IPS DF 6.9 (cell line): ENCODE measurements at places on chromosomes 2 and 18.

DNA sequence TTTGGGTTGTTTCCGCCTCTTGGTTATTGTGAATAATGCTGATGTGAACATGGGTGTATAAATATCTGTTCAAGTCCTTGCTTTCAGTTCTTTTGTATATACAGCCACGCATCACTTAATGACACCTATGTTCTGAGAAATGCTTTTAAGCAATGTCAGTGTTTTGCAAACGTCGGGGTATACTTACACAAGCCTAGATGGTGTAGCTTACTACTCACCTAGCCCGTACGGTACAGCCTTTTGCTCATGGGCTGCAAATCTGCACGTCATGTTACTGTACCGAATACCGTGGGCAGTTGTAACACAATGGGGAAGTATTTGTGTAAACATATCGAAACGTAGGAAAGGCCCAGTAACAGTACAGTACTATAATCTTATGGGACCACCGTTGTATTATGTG is 12.4 kb downstream of the RALB start:
- no peak for DNase-seq

DNA sequence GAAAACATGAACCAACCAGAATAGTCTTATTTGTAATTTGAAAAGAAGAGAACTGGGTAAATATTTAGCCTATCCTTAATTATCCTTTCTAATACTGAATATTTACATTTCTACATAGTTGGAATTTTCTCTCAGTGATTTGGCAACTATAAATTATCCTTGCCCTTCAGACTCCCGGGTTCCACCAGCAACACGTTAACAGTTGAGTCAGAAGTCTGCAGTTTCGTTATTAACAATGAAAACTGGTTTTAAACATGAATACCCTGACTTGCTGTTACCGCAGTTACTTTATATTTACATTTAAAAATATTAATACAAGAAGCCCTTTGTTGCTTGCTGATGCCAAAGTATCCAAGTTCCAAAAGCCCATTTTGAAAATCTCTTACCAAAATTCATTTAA is 673.0 kb downstream of the ARHGAP15 start:
- no peak for DNase-seq

GRCh38 chr2:231050018-231050901 is 6.4 kb upstream of the PSMD1 start:
- no peak for DNase-seq

DNA sequence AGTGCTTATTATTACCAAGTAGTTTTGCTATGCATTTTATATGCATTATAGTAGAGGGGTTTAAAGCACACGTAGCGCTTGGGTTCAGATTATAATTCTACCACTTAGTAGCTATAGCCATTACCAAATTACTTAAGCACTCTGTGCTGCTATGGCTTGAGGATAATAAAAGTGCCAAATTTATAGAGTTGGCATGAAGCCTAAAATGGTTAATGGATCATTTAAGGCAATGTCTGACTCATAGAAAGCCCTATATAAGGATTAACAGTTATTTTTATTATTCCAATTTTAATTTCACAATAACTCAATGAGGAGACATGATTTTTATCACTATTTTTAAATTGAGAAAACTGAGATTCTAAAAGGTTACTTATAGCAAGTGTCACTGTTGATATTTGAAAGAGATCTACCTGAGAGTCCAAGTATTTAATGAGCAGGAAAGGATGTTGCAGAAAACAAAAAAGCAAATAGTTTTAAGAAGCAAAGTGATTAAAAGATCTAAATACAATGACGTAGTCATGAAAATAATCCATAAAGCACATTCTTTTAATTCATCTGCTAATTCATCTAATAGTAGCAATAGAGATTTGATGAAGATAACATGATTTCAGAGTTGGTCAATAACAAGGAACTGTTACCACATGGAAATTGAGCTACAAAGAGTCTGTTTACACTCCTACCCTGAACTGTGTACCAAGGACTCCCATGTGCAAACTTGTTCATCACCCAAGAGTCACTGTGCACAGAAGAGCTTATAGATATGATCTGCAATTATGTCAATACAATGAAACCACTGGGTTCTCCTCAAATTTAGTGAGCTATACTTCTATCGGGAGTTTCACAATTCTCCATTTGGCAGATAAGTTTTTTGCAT is 78.8 kb upstream of the DTNA start:
- DNase-seq: no peak

DNA sequence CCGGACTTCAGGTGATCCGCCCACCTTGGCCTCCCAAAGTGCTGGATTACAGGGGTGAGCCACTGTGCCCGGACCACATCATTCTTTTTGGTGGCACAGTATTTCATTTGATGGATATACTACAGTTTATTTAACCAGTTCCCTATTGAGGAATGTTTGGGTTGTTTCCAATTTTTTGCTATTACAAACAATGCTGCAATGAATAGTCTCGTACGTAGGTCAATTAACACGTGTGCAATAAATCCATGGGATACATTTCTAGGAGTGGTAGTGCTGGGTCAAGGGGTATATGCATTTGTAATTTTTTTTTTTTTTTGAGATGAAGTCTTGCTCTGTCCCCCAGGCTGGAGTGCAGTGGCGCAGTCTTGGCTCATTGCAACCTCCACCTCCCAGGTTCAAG is 28.4 kb upstream of the XPO1 start:
- no peak for DNase-seq

GRCh38 chr18:69648486-69648885 is 247.8 kb downstream of the DOK6 start:
- no peak for DNase-seq

- DNase-seq: no peak
Measured at GRCh38 chr2:150586858-150587257, 99.4 kb upstream of the RND3 start.

- no peak for DNase-seq
Measured at GRCh38 chr2:157501026-157501425, 57.1 kb upstream of the CYTIP start.

DNA sequence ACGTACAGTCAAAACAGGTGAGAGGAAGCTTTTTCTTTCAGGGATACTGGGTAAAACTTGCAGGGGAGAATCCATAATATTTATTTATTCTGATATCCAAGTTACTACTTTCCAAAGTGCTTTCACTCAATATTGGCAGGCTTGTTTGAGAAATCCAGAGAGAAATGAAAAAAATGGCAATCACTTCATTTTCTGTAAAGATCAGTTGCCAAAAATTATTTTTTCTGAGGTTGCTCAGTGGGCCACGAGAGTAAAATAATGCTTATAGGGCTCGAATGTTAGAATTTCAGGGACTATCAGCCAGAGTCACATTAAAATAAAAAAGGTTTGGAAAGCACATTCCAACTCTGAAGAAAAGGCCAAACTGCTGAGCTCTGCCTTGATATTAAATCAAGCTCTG is 324.6 kb upstream of the RND3 start:
- no peak for DNase-seq

DNA sequence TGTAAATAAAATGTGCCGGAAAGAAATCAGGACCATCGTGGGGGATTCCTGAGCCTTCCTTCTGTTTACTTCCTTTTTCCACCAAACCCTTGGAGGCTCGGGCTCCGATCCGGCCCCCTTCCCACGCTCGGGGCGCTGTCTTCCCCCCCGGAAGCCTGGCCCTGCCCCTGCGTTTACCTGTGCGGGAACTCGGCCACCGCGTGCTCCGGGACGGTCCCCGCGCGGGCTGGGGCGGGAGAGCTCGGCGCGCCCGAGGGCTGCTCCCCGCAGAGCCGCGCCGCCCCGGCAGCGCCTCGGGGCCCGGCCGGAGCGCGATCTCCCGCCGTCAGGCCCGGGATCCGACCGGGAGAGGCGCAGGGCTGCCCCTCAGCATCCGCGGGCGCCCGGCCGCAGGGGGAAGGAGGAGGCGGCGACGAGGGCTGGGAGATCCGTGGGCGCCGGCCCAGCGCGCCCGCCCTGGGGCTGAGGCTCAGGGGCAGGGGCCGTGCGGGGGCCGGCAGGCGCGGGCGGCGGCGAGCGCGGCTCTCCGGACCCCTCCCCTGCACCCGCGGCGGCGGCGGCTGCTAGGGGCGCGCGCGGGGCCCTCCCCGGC is 435 bp downstream of the ADCY3 start:
- no peak for DNase-seq

- DNase-seq: no peak
Measured at GRCh38 chr2:112881217-112881985, 29.6 kb upstream of the IL37 start.

DNA sequence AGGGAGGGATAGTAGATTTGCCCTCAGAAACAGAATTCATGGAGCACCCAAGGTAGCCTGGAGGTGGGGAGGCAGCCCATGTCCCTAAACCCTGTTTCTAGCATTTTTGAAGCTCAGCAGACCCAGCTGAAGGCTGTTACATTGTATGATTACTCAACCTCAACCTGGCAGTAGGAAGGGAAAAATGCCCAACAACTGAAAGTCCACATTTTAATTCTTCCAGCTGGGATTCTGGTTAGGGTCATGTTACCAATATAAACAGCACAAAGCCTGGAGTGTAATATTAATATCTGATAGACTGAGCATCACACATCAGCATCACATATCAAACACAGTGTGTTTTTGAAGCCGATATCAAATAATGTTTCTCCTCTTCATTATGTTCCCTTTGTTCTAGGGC is 437.0 kb downstream of the HRH4 start:
- DNase-seq: no peak

DNA sequence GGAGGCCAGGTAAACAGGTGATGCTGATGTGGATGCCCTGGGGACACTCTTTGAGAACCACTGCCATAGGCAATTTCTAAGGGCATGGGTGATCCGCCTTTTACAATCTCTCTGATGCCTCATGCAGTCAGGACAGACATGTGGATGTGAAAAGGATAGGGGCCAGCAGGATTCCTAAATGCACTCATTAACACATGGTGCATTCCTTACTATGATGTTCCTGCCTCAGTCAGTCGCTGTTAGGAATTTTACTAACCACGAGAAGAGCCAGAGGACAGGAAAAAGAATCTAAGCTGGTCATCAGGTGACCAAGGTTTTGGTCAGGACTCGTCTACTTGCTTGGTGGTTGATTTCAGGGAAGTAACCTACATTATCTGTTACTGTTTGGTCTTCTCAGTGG is 191.0 kb downstream of the ARL4C start:
- no peak for DNase-seq

DNA sequence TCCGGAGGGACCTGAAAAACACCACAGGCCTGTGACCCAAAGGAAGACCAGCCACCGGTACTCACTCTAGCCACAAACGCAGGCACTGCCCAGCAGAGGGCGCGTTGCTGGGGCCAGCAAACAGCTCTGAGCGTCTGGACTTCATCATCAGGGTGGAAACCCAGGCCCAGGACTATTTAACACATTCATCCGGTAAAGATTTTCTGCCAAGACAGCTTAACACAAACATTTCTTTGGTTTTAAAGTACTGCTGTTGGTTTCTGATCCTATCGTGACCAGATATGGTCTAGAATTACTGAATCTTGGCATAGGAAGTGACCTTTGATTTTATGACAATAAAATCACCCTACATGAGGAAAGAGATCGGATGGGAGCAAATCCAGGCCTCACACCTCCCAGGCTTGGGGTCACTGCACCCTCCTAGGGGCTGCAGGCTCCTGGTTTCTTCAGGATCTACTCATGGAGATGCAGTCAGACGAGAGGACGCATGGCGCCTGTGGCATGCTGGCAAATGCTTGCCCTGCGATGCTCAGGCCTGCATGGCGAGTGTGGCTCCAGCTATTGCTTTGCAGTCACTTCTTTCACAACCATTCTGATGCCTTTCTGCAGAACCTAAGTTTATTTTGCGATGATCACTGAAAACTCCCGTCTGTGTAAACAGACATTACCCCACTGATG is 130.4 kb downstream of the COL4A4 start:
- peak; percentile 70 for DNase-seq

GRCh38 chr18:25291150-25291549 is 60.8 kb downstream of the ZNF521 start:
- DNase-seq: no peak

DNA sequence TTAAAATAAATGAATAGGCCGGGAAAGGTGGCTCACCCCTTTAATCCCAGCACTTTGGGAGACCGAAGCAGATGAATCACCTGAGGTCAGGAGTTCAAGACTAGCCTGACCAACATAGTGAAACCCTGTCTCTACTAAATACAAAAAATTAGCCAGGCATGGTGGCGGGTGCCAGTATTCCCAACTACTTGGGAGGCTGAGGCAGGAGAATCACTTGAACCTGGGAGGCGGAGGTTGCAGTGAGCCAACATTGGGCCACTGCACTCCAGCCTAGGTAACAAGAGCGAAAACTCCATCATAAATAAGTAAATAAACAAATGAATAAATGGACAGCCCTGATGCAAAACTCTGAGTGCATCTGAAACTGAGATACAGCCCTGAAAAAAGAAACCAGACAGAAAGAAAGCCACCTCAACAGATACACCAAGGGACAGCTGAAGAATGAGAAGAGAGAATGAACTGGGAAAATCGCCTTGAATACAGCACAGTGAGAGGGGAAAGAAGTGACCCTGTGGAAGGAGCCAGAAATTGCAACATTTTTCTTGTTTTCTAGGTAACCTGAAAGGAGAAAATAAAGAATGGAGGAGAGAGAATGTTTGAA is 64.4 kb downstream of the TRABD2A start:
- DNase-seq: no peak

- no peak for DNase-seq
Measured at GRCh38 chr2:127479219-127479825, 47.0 kb downstream of the IWS1 start.

- DNase-seq: peak; percentile 78
Measured at GRCh38 chr18:23949863-23950262, 64.7 kb upstream of the TTC39C start.

- DNase-seq: no peak
Measured at GRCh38 chr2:139048017-139048416, 267.8 kb upstream of the NXPH2 start.

- DNase-seq: no peak
Measured at GRCh38 chr2:157443090-157443489, 799 bp downstream of the CYTIP start.

DNA sequence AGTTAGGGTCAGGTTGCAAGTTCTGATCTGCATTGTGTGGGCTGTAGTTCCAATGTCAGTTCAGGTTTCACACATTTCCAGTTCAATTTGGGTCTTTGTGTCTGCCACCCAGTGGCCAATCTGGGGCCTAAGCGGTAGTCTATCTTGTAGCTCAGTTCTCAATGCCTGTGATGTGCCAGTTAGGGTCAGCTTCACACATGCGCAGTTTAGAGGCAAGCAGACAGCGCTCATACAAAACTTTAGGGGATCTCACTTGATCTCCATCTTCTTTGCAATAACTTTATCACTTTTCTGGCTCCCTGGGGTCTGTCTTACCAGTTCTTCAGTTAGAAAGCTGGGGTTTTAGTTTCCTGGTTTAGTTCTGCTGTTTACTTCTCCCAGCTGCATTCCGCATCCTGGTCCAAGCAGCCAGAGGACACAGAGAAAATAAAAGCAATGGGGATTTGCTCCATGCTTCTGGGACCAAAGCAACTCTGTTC is 11.0 kb upstream of the ZNF24 start:
- peak; percentile 77 for DNase-seq

GRCh38 chr2:84896567-84896966 is 8.9 kb upstream of the TMSB10 start:
- no peak for DNase-seq

DNA sequence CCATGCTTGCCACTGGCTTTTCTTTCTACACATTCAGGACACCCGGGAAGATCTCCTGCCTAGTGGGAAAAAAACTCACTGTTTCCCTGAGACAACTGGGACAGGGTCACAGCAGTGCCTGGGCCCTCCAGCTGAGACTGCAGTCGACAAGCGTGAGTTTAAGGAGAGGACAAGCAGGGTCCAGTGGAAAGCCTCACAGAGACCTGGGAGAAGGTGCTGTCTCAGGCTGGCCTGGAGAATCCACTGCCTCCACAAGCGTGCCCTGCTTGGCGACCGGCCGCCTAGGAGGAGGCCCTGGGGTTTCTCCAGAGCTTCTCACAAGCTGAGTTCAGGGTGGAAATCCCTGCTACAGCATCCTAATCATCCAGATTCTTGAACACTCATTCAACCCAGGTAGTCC is 519.6 kb upstream of the RAB6C start:
- DNase-seq: no peak

GRCh38 chr2:232600053-232600773 is 33.2 kb upstream of the EFHD1 start:
- DNase-seq: no peak
